Stimulated activated CD8-positive, alpha-beta memory T cell treated with anti-CD3 and anti-CD28 coated beads, Interleukin-7, amount 100 ng/mL, for 1 hour (primary cell): ENCODE measurements at places on chromosomes 11 and 22.

DNA sequence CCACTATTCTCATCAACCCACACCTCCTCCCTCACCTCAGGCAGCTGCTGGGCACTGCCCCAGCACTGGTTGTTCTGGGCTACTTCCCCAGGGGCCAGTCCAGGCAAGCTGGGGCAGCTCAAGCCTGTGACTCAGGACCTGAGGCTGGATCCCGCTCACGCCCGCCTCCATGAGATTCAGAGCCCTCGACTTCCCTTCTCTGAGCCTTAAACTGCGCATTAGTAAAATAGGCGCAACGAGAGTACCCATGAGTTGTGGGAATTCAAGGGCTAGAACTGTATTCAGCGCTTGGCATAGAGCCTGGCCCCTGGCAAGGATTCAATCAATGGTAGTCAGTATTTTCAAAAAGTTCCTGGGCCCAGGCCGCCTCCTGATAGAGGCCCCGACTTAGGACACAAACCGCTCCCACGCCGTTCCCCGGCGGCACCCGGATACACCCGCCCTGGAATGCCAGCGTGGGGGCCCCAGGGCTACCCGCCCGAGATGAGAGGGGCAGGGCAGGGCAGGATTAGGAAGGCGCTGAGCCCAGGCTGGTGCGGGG is 723 bp upstream of the CD82 start:
- DNase-seq = no peak

DNA sequence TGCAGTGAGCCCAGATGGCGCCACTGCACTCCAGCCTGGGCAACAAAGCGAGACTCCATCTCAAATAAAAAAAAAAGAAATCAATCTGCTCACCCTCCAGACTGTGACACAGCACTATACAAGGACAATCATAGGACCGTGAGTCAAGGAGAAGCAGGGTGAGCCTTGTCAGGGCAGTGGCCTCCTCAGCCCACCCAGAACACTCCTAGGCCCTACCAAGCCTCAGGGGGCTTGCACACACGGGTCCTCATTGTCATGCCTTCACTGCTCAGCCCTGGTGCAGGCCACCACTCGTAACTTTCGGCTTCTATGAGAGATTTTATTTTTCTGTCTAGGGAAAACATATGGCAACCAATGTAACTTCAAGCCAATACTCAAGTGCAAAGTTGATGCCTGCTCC is 35.8 kb downstream of the DGCR2 start:
- no peak for DNase-seq

- no peak for DNase-seq
Measured at GRCh38 chr11:36684840-36685801, 87.1 kb upstream of the RAG2 start.

DNA sequence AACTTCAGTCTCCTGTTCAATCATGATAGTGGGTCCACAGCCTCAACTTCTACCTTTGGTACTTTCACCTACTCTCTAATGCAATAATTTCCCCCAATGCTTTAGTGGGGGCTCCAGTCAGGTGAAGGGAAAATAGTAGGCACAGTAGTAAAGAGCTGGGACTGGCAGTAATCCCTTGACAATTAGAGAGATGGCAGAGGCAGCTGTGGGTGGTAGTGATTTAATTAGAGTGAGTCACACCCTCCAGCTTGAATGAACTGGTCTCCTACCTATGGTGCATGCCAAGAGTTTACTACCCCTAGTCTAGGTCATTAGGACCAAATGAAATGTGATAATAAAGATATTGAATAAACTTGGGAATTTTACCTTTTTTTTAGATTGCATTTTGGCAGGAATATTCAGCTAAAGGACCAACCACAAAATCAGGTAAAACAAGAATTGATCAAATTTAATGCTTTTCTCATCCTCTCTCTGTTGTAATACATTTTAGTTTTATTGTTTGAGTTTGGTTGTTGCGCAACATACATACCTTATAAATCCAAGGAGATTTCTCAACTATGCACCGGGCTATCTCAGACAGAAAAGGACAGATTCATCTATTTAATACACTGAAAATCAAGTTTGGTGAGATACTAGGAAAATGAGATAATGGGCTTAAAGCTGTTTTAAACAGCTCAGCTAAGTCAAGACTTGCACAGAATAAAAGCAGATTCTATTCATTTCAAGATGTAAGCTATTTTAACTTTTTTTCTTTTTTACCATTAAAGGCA is 9.0 kb downstream of the PRRG4 start:
- no peak for DNase-seq

- DNase-seq = no peak
Measured at GRCh38 chr11:117790279-117790678, 6.7 kb downstream of the DSCAML1 start.

- no peak for DNase-seq
Measured at GRCh38 chr11:44916801-44917385, 33.8 kb downstream of the TP53I11 start.

DNA sequence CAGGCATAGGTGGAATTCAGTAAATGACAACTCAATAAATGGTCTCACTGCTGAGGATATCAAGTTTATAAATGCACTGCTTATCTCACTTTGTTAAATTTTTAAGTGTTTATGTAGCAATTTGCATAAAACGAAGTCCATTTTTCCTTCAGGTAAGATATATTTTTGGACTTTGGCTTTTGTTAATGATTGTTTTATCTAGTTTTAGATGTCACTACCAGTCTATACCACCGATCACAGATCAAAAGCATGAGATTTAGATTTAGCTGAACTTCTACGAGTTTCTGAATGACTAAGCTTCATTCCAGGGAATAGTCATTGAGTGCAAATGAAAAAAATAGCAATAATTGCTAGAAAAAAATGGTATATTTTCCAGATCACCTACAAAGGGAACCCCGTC is 12.8 kb upstream of the SLC5A12 start:
- no peak for DNase-seq

DNA sequence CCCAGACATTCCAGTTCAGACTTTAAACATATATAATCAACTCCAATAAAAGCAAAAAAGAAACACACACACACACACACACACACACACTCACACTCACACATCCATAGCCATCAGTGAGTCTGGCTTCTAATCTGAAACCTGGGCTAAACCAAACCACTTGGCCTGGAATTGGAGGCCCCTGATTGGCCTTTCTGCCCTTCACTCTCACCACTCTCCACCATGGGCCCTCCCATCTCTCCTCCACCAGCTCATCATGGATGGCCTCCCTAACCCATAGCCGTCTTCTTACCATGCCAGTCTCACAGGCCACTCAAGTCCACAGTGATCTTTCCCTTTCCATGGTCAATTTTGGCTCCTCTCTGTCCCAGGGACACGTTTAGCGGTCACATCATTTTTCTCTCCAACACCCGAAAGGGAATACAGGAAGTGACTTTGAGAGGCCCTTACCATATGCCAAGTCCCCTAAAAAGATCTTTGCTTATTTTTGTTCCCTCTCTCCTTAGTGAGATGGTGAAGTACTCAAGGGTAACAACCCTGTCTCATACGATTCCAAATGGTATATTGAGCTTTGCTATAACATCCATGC is 66.6 kb downstream of the ENDOD1 start:
- no peak for DNase-seq

DNA sequence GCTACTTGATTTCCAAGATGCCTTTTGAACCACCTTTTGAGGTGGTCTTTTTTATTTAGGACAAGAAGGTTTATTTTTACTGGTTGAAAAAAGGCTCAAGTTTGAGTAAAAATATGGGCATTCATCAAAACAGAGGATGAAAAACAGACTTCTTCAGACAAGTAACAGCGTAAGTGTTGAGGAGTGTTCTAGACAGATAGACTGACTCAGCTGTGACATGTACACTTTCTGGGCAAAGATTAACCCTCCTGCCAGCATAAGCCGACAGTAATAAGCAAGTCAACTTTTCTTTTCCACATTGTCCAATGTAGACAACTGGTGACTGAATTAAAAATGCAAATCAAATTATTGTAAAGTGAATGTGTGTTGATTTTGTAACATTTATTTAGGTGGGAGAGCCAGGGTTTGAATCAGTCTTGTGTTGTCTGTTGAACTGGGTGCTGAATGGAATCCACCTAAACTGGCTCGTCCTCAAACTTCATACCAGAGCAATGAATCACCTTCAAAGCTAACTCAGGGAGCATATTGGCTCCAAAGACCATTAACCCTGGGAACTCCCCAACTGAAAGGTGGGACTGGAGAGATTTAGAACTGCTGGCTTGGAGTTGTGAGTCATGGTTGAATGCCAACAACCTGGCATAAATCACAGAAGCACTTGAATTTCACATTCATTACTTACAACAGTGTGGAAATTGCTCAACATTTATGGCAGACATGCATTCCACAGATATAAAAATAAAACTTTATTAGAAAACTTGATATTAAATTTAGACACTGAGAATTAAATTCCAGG is 377.0 kb downstream of the ETS1 start:
- DNase-seq = no peak

DNA sequence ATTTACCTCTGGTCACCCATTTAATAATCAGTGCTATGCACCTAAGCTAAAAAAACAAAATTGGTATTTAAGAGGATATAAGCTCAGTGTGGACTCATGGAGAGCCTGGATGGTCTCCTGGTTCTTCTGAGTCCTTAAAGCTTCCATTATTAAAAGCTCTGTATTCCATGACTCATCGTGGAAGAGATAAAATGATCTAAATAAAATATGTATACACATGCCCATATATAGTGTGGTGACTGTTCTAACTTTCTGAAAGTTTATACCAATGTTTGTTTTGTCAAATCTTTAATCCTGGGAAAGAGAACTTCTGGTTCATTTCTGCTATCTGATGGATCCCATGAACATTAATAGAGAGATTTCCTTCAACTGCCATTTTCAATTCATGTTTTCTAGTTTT is 375.9 kb downstream of the GUCY1A2 start:
- DNase-seq = no peak

DNA sequence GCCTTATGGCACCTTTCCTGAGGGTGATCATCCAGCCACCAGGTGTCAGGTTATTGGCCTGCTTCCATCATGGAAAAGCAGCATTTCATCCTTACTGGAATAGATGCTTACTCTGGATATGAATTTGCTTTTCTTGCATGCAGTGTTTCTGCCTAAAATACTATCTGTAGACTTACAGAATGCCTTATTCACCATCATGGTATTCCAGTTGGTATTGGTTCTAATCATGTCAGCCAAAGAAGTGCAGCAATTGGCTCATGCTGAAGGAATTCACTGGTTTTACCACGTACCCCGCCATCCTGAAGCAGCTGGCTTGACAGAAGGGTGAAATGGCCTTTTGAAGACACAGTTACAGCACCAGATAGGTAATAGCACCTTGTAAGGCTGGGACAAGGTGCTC is 194.2 kb downstream of the AASDHPPT start:
- DNase-seq = no peak

- DNase-seq = no peak
Measured at GRCh38 chr11:27717377-27717776, 17.1 kb upstream of the BDNF start.

DNA sequence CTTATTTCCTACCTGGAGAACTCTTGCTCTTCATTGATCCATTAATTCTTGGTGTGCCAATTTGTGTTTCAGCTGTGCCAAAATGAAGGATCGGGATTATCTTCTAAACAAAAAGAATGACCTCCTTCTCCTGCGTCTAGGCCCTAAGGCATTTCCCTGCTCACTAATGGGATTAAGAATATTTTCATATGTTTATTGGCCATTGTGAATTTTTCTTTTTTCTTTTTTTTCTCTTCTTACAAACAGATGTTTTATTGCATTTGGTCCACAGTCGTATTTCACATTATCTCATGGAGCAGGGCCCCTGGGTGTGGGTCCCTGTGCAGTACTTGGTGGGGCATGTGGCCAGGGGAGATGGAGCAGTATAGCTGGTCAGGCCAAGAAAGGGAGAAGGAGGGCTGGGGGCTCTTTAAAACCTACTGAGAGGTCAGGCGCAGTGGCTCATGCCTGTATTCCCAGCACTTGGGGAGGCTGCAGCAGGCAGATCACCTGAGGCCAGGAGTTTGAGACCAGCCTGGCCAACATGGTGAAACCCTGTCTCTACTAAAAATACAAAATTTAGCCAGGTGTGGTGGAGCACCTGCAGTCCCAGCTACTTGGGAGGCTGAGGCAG is 35.3 kb upstream of the HORMAD2 start:
- no peak for DNase-seq

DNA sequence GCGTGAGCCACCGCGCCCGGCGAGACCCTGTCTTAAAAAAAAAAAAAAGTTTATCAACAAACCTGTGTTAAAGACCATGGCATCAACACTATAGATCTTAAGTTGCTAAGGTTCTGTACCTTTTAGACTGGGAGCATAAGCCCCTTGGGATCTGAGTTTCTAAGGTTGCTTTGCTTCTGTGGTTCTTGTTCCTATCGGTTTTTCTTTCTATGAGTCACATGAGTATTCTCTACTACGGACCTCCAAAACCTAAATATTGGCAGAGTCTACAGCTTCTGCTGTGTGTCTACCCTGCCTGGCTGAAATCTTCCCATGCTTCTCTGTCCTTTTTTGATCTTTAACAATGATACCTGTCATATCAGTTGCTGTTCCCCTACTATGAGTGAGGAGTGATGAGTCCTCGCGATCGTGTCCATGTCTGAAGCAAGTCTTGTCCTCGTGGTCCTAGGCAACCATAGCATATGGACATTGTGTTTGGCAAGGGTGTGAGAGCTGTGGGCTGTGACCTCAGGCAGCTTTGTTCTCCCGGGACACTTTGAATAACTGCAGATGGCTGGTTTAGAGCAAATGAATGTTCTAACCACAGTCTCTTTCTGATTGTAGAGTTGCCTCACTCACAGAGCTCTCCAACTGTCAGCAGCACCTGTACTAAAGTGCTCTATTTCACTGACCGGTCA is 9.0 kb upstream of the DLAT start:
- DNase-seq = no peak

GRCh38 chr11:26331911-26332571 is at the start of gene ANO3:
ANO3 (plus strand) TSS chr11:26332130; CDS start chr11:26332276, 146 bp downstream.
- no peak for DNase-seq

DNA sequence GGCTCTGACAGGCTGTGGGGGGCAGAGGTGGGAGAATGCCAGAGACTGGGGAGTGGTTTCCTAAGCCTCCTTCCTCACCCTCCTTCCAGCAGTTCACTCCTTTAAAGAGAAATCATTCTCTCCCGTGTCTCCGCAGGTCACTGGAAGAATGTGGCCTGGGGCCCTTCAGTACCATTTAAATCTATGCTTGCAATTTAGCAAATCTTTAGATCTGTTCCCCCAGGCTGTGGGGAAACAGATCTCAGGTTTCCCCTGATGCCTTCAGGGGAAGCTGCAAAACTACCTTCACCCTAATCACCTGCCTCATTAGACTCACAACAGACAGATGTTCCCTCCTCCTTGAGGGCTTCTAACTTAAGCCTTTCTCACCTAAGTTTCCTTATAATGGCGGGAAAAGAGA is 55.3 kb downstream of the KIRREL3 start:
- DNase-seq = no peak
